Astrocyte of the hippocampus (primary cell): ENCODE measurements at places on chromosomes 4 and X.
A peak's percentile ranks its signal among the peaks of the same experiment; 100 is the strongest.

DNA sequence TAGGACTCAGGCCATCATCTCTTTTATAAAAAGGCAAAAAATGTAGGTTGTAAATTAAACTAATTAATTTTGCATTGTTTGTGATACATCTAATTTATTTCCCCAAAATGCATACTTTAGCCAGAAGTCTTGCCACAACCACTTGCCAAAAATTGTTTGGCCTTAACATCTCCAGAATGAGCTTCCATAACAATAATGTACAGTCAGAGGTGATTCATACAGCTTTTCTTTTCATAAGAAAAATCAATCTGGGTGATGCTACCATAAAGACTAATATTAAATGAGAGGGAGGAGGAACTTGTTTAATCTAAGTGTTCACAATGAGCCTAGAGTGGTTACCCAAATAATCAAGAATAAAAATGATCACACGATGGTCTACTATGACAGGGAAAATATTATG is 59.3 kb downstream of the AMMECR1 start:
- DNase-seq: no peak

GRCh38 chrX:112868586-112868985 is 28.0 kb upstream of the AMOT start:
- no peak for DNase-seq

GRCh38 chr4:104815665-104816064 is 321.0 kb upstream of the CXXC4 start:
- DNase-seq: peak; percentile 37

- peak; percentile 36 for DNase-seq
Measured at GRCh38 chrX:150148749-150149672, 210.7 kb upstream of the EOLA2 start.

DNA sequence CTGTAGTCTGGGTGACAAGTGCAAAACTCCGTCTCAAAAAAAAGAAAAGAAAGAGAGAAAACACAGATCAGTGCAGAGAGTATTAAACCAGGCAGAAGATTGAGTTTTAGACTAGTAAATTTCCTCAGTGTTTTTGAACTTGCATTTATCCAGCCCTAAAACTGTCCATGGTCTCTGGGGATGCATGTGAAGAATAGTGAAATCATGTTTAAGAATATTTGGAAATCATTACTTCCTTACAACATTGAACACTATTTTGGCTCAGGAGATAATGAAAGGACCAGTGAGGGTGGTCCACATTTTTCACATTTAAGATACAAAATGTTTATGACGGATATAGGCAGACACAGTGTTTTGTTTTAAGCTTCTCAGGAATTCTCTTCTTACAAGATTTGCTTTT is 195.8 kb upstream of the RASGEF1B start:
- no peak for DNase-seq

DNA sequence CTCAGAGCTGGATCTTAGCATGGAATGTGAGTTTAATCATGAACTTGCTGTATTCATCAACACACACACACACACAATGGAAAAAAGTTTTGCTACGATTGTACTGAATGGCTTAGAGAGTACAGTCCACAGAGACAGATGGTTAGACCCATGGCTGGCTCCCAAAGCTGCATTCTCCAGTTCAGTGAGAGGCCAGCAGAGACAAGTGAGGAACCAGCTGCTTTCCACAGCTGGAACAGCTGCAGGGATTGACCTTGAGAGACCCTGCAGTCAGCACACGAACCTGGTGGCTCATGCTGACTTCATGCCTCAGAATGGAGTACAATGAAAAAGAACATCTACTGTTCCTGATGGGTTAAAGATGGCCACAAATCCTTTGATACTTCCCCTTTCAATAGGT is 94.5 kb downstream of the DHX15 start:
- no peak for DNase-seq

GRCh38 chrX:153875391-153876111 is 10.4 kb downstream of the L1CAM start:
- peak; percentile 65 for DNase-seq

GRCh38 chr4:31351695-31352094 is 631.5 kb downstream of the PCDH7 start:
- DNase-seq: no peak
